ENCODE measurements at places on chromosomes 3 and 15.

DNA sequence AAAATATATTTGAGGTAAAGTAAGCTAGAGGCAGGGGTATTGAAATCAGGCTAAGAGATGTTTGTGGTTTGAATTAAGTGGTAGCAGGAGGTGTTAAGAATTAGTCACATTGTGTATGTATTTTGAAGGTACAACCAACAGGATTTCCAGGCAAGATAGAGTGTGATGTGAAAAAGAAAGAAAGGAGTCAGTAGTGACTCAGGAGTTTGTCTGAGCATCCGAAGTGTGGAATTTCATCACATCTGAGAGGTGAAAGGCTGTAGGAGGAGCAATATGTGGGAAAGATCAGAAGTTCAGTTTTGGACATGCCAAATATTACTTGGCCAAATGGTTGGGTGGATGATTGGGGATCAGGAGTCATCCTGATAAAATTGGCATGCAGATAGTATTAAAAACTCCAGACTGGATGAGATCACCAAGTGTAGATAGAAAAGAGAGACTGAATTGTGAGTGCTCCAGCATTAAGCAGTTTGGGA is 32.1 kb upstream of the EBLN2 start:
- DNase-seq = no peak

DNA sequence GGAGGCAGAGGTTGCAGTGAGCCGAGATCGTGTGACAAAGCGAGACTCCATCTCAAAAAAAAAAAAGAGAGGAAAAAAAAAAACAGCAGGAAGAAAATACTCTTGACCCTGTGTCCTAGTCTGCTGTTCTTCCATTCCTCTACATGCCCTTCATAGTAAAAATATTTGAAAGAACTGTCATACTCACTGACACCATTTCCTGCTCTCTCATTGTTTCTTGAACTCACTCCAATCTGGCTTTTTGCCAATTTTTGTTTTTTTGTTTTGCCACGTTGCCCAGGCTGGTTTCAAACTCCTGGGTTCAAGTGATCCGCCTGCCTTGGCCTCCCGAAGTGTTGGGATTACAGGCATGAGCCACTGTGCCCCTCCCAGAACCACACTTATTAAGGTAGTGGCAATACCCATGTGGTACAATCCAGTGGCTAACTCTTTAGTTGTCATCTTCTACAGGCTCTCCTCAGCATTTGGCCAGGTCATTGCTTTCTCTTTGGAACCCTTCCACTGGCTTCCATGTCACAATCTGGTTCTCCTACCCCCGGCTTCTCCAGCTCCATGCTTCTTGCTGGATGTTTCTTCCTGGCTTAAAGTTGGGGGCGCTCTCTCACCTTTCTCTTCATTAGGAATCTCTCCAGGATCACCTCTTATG is 238.2 kb upstream of the C2CD4B start:
- DNase-seq = no peak

DNA sequence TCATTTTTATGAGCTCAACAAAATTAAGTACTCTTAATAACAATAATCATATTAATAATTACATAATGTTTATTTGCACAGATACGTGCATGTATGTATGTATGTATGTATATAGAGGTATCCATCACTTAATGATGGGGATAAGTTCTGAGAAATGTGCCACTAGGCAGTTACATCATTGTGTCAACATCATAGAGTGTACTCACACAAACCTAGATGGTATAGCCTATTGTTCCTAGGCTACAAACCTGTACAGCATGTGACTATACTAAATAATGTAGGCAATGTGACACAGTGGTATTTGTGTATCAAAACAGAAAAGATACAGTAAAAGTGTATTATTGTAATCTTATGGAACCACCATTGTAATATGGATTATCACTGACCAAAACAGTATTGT is 874.7 kb upstream of the GBE1 start:
- no peak for DNase-seq

- no peak for DNase-seq
Observed at GRCh38 chr15:62848632-62849050, 193.9 kb upstream of the TPM1 start.

GRCh38 chr3:32872487-32873382 is 54.9 kb downstream of the TRIM71 start:
- DNase-seq = no peak

DNA sequence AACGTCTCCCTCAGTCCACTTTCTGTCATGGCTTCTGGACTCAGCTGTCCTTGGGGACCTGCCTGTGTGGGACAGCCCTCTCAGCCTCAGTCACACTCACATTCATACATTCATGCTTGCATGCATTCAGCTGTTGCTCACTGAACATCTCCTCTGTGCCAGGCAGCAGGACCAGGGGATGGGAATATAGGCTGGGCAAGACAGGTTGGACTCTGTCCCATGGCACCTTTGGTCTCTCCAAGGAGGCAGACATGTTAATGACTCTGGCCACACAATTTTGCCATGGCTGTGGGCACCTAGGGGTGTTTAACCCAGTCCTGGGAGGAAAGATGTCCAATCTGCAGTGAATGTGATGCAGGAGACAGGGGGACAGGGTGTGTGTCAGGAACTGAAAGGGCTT is 7.8 kb upstream of the DNAH1 start:
- DNase-seq = no peak

DNA sequence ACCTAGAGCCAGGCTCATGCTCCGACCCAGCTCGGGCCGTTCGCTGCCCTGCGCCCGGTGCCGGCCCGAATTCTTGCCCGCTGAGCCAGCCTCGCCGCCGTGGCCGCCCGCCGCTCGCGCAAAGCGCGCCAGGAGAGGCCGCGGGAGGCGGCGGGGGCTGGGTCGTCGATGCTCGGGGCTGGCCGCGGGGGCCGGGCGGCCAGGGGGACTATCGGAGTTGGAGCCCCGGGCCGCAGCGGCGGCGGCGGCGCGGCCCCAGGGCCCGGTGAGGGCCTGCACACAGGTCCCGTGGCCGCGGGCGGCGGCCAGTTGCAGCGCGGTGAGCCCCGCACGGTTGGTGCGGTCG is 1.1 kb downstream of the ANKRD63 start:
- no peak for DNase-seq

DNA sequence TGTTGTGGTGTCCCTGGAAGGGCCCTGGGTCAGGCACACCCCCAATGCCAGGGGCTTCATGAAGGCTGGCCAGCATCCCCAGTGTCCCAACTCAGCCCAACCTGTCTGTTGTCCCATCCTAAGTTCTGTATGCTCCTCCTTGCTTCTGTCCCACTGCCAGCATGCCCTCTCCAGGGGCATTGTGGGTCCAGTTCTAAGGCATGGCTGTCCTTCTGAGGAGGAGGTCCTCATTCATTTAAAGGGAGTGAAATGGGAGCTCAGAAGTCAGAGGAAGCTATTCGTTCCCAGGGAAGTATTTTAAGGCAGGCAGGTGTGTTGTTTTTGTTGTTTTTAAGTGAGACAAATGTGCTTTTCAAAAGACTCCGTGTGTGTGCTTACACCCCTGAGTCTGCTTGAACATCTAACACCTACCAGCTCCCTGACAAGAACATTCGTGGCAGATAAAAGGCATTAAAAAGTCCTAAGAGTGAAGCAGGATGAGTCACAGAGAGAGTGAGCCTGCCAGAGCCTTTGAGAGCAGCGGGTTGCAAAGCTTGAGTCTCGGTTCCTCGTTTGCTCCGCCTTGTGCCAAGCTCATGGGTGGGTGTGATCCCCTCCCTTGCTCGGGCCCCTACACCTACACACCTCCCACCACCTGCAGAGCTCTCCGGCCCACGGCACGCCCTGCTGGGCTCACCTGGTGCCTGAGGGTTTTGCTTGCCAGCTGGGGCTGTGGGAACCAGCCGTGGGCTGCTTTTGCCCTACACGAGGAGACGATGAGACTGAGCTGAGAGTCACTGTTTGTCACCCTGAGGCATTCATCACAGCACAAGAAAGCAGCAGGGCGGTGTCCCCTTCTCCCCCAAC is 183.4 kb upstream of the TOPAZ1 start:
- no peak for DNase-seq

GRCh38 chr3:280681-281080 is 84.1 kb downstream of the CHL1 start:
- DNase-seq = no peak

DNA sequence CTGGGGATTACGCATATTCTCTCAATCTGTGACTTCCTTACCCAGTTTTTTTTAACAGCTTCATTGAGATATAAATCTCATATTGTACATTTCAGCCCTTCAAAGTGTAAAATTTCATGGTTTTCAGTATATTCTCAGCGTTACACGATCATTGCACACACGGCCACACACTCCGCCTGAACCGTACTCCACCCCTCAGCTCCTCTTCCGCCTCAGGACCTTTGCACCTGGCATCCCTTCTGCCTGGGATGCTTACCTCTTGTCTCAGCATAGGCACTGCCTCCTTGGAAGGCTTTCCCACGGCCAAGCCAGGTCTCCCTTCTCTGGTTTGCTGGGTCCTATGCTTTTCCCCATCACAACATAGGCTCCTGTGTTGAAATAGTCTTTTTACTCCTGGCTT is 57.4 kb upstream of the NR2C2 start:
- no peak for DNase-seq

DNA sequence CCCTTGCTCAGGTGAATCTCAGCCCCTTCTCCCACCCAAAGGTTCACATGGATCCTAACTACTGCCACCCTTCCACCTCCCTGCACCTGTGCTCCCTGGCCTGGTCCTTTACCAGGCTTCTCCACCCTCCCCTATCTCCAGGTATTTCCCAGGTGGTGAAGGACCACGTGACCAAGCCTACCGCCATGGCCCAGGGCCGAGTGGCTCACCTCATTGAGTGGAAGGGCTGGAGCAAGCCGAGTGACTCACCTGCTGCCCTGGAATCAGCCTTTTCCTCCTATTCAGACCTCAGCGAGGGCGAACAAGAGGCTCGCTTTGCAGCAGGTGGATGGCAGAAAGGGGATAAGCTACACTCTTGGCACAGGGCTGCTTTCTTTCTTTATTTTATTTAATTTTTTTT is 4.5 kb downstream of the FAM131A start:
- no peak for DNase-seq

DNA sequence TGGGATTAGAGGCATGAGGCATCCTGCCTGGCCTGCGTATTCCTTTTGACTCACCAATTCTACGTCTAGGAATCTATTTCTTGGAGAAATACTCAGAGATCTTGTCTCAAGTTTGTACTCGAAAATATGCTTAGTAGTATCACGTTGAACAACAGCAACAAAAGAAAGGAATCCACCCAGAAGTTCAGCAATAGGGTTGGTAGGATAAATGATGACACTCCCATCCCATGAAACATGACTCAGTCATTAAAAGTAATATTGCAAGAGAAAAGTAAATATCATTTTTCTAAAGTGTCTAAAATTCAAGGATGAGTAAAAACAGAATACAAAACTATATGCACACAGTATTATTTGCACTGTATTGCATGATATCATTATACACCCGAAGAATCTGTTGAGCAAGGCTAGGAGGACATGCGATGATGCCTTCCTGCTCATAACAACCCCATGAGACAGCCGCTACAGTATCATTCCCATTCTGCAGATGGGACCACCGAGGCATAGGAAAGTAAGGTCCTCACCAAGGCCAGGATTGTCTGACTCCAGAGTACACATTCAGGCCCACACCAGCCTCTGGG is 61.5 kb downstream of the SLC6A1 start:
- DNase-seq = no peak

GRCh38 chr3:195052939-195053338 is 218.0 kb downstream of the XXYLT1 start:
- no peak for DNase-seq

DNA sequence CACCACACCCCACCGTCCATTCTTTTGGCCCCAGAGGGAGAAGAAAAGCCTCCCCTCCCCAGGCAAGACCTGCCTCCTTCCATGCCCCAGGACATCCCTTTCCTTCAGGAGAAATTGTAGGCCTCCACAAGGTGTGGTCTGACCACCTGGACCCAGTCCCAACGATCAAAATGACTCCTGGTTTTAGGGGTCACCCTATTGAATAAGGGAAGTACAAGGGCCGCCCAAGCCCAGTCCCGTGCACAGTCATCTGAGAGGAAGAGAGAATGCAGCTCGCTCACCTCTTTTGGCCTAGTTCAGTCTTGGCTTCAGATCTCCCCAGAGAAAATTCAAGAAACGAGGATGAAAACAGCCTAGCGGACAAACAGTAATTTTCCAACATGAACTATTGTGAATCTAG is 249.1 kb downstream of the UACA start:
- no peak for DNase-seq

DNA sequence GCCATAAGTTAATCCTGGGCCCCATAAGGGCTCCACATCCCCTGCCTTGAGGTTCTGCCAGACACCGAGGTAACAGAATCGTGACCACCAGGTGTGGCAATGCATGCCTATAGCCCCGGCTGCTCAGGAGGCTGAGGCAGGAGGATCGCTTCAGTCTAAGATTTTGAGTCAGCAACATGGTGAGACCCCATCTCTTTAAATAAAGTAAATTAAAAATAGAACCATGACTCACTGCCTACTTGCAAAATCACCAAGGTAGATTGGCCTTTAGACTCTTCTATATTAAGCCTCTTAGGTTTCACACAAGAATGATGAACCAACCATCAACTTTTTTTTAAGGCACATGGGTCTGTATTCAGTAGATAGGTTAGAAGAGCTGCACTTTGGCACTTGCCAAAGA is 9.7 kb downstream of the WDR5B start:
- DNase-seq = no peak

DNA sequence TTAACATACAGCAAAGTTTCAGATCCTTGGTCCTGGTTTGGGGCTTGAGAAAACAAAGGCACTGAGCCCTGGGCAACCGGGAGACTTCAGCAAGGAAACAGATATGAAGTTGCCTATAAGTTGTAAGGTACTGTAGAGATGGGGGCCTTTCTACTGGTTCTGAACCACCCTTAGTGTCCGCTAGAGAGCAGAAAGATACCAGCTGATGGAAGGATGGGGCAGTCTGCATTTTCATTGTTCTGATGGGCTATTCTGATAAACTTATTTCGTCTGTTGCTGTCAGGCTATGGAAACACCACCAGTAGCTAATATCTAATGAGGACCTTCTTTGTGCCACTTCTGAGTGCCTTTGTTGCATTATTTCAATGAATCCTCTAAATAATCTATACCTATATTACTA is 38.7 kb downstream of the FGD5 start:
- DNase-seq = no peak

GRCh38 chr3:58495101-58495500 is 3.2 kb downstream of the KCTD6 start:
- no peak for DNase-seq

DNA sequence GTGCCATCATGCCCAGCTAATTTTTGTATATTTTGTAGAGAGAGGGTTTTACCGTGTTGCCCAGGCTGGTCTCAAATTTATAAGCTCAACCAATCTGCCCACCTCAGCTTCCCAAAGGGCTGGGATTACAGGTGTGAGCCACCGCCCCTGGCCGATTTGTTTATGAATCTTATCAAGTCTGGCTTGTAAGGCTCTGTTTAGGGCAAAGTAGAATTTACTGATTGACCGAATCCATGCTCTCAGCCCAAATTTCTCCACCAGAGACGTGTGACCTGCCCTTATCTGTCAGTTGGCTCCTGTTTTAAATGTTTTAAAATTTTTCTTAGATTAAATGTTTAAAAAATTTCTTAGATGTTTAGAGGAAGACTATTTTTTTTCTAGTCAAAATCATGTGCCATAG is 19.5 kb downstream of the RAD54L2 start:
- DNase-seq = no peak

DNA sequence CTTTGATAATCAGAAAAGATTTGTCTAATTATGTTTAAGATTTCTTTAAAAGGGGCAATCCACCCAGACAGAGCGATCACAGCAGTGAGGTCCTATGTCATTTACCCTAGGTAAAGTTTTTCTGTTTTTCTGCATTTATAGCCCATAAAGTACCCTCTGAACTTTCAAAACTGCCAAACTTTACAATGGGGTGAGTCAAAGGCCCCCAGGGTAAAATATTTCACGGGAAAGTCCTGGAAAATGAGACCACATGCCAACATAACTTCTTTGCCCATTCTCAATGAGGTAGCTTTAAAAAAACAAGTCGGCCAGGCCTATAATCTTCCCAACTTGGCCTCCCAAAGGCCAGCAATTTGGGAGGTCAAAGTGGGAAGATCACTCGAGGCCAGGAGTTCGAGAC is 53.0 kb downstream of the SUCLG2 start:
- DNase-seq = no peak
